ENCODE measurements at places on chromosomes 3 and 15.

DNA sequence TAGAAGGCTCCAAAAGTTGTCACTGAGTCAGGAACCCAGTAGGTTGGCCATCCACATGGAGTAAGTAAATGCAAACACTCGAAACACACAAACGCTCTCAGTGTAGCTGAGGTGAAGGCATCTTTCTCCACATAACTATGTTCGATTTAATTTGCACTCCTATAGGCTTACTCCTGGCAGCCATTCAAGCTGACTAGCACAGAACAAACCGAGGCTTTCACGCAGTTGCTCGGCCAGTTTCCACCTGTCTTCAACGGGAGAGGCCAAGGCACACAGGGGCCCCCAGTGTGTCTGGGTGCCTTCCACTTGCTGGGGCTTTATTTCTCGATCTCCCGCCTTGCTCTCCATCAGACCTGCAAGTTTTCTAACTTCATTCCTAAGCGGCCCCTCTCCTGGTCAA lies 18.9 kb downstream of the RGMA start:
- DNase-seq, result peak; percentile 61

- no peak for DNase-seq
Measured at GRCh38 chr3:25855266-25855784, 65.4 kb downstream of the OXSM start.

DNA sequence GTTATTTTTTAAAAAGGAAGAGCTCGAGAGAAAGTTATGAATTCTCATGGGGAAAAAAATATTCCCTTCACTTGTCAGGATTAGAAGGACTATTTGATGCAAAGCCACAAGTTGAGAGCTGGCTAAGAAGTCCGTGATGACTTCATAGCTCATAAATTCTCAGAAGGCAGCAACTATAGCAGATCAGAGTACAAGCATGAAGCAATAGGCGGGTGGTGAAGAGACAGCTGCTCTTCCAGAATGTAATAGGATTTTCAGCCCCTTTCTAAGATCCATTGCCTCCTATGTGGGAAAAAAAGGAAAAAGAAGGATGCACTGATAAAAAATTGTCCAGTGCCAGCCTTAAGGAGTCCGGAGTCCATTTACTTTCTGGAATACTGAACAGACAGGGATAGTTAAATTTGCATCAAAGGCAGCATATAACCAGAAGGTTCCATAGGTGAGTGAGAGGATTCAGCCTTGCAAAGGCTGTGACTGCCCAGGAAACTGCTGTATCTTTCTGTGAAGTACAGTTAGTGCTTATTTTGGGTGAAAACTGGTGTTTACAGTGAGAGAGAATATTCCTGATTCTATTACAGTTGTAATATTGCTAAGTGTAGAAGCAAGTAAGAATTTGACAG lies 929.5 kb upstream of the ALCAM start:
- no peak for DNase-seq

- DNase-seq, result no peak
Measured at GRCh38 chr3:191362524-191363090, 32.3 kb upstream of the UTS2B start.

DNA sequence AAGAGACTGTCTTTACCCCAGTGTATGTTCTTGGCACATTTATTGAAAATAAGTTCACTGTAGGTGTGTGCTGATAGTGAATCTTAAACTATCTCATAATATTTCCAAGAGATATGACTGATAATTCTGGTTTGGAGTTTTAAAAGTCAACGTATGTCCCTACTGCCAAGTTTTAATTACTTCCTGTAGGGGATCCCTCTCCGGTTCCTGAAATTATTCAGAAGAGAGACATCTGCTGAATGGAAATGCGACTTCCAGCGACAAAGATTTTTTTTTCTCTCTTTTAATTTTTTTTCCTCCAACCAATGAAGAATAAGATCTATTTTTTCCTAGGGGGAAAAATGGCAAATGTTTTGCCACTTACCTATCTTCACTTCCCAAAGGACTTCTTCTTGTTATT lies 498.9 kb upstream of the TGFBR2 start:
- no peak for DNase-seq

GRCh38 chr3:14305324-14305723 lies 97.1 kb upstream of the SLC6A6 start:
- DNase-seq, result no peak
